ENCODE measurements at places on chromosomes 13 and 19. TPM values are rescaled to one million over a fixed set of nuclear protein-coding genes. Genes with fewer than 3 reads are reported as not detected.

Gene RFPL4AL1
- total RNA-seq, result not detected

Gene KLF1
- total RNA-seq, result 0.29 TPM

Gene PSG7
- total RNA-seq, result not detected

Gene ZNF805
- 11.3 TPM for total RNA-seq

GRCh38 chr13:24035411-24035810 is 125.1 kb upstream of the SPATA13 start:
- no peak for DNase-seq

Measured in activated CD8-positive, alpha-beta memory T cell treated with anti-CD3 and anti-CD28 coated beads, Interleukin-2, amount 10 ng/mL, durations not matched to agents 7 days and 5 days (primary cell).